ENCODE measurements at places on chromosomes 4 and X. TPM values are rescaled to one million over a fixed set of nuclear protein-coding genes. Genes with fewer than 3 reads are reported as not detected.

The NUDT11 gene
- polyA plus RNA-seq: 15.2 TPM

The PAGE1 gene
- not detected for polyA plus RNA-seq

- no peak for DNase-seq
Observed at GRCh38 chr4:52825460-52826090, 36.5 kb upstream of the RASL11B start.

DNA sequence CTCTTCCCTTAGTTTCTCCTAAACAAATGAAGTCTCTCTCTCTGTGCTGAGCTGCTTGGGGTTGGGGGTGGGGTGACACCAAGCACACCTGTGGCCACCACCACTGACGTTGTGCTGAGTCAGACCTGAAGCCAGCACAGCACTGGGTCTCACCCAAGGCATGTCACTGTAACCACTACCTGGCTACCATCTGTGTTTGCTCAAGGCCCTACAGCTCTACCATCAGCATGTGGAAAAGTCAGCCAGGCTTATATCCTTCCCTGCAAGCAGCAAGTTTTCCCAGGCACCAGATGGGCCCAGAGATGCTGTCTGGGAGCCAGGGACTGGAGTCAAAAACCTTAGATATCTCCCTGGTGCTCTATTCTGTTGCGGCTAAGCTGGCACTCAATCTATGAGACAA lies 6.9 kb downstream of the CXCL10 start:
- DNase-seq: no peak

- DNase-seq: no peak
Observed at GRCh38 chrX:117120700-117121099, 657.9 kb upstream of the CT83 start.

DNA sequence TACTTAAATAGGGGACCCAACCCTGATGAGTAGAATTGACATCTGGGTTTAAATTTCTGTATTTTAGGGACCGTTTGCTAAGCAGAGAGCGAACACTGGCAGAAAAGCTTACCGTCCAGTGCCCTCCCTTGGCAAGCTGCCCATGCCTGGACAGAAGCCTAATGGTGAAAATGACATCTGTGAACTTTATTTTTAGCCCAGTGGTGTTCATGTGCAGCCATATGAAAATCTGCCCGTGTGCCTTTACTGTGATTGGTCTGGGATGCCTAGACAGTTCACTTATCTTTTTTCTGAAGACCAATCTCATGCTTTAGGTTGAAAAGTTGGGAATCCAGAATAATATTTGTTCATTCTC lies 1.1 kb downstream of the STBD1 start:
- DNase-seq: no peak

Data from fibroblast of lung (primary cell).